NCI-H510A treated with DMSO at 0.1 percent for 48 hours (cell line): ENCODE measurements at places on chromosomes 3 and 15.

DNA sequence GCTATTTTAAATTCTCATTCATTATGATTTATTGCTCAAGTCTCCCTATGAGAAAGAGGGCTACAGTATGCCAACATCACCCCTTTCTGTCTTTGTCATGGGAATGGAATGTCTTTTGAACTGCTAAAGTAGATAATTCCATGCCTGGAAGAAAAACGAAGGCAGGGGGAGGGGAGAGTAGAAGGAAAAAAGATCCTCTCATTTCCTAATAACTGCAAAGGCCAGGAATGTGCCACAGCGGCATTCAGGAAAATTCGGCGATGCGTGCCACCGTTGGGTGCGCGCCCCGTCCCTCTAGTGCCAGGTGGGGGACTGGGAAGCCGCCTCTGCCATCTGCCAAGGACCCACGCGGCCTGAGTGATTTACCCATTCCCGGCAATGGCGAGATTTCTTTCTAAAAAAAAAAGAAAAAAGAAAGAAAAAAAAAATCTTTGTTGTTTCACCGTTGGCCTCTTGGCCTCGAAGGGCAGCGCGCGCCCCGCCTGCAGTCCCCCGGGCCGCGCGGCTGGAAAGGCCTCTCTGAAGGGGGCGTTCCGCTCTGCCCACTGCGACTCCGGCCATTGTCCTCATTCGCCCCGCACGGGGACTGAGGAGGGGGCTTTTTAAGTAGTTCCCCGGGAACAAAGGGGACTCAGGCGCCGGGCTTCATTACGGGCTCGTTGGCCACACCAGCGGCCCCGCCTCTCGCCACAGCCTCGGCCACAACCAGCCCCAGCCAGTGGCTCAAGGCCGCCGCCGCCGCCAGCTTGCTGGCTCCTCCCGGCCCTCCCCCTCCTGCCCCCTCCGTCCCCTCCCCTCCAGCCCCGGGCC lies 54.5 kb downstream of the CPN2 start:
- DNase-seq = no peak

- no peak for DNase-seq
Observed at GRCh38 chr3:78863306-78864203, 904.2 kb downstream of the ROBO1 start.

GRCh38 chr3:184241447-184242296 lies 7.1 kb downstream of the ALG3 start:
- DNase-seq = peak; percentile 79

DNA sequence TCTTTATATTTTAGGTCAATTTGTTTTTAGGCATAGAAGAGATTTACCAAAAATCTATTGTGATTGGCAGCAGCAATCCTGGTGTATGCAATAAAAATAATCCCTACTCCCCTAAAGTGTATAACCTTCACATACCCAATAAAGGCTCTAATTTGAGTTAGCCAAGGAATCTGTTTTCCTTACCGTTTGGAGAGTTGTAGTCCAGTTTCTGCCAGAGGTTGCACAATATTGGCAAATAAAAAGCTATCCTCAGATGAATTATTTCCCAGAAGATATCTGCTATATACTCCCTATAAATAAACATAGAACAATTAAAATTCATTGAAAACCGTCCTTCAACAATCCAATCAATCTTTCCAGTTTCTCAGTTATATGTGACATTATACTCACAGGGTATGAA lies 31.1 kb downstream of the ACKR4 start:
- DNase-seq = no peak

- no peak for DNase-seq
Observed at GRCh38 chr3:172658344-172659245, 52.3 kb downstream of the NCEH1 start.

- DNase-seq = no peak
Observed at GRCh38 chr3:72177075-72178050, 392.4 kb upstream of the PROK2 start.

GRCh38 chr3:17407576-17407975 lies 334.9 kb downstream of the TBC1D5 start:
- no peak for DNase-seq

- no peak for DNase-seq
Observed at GRCh38 chr3:164326714-164327113, 751.6 kb downstream of the SI start.

- peak; percentile 9 for DNase-seq
Observed at GRCh38 chr3:59341459-59341858, 291.6 kb upstream of the CFAP20DC start.

- DNase-seq = peak; percentile 19
Observed at GRCh38 chr15:52528564-52529340, at the start of gene MYO5A. Gene MYO5A, minus strand, starts transcription at chr15:52528880. Its CDS starts 74 bp downstream, at chr15:52528806.

- no peak for DNase-seq
Observed at GRCh38 chr15:75599401-75599800, 20.3 kb upstream of the PTPN9 start.

- DNase-seq = no peak
Observed at GRCh38 chr3:158712443-158712842, 19.8 kb downstream of the RARRES1 start.

- DNase-seq = no peak
Observed at GRCh38 chr3:87351937-87352336, 75.6 kb upstream of the POU1F1 start.

DNA sequence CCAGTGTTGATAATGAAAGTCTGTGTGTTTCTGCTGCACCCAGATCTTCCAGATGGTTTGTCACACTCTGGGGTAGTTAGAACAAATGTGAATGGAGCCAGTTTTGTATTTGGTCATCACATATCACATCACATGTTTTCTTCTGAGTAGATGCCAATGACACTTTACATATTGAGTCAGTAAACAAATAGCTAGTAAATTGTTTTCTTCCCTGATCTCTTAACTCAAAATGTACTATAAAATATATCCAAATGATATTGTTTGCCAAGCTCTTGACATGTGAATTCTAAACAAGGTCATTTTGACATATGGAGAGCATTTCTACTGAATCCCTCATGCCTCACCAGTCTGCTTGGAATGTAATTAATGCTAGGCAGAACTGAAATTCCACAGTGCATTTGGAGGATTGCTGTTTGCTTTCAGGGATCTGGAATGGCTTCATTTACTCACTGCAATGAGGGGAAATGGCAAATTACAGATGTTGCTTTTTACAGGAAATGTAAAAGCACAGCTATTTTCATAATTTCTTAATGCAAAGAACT lies 45.0 kb downstream of the PDHB start:
- DNase-seq = no peak

GRCh38 chr15:77367631-77368030 lies 52.3 kb downstream of the PEAK1 start:
- no peak for DNase-seq

DNA sequence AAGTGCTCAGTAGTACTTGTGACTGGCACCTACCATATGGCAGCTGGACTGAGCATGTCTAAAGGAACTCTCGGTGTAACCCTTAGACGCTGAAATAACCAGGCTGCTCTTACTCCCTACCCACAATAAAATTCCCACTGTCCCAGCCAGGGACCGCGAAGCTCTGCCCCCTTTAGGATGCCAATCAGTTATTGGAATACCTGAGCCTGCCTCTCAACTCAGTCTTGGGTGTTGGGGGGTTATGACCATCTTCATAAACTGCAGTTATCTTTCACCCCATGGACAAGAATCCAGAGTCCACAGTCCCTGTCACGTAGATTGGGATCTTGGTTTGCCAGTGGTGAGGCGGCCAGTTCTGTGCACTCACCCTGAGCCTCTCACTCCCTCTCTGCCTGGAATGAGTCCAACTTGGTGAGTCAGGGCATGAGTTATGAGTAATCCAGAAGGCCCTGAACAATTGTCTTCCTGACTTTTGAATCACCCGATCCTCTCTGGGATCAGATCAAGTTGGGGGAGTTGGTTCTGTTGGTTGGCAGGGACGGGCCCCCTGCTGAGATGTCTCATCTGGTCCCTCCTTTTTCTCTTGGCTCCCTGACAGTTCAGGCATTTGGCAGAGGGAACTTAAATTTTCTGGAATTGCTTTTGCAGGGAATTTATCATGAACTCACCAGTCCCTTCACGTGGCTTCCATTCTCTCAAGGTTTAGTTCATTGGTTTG lies 120.1 kb upstream of the UBE2E1 start:
- peak; percentile 15 for DNase-seq

- peak; percentile 38 for DNase-seq
Observed at GRCh38 chr3:157175691-157176507, 16.0 kb upstream of the CCNL1 start.

- no peak for DNase-seq
Observed at GRCh38 chr3:40128166-40128565, 181.3 kb upstream of the EIF1B start.

DNA sequence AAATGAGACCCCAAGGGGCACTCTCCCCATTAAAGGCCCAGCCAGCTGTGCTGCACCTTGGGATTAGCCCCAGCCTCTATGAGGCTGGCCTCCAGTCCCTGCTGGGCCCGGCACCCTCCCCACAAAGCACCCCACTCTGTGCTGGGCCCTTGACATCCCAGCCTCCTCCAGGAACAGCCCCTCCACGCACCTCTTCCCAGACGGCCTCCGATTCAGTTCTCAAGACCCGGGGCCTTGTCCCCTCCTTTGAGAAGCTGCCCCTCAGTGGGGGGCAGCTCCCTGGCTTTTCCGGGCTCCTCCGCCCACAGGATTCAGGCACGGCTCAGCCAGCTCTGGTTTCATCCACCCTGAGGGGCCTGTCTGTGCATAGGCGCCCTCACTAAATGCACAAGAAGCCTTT lies 144.1 kb downstream of the LRRK1 start:
- DNase-seq = no peak

DNA sequence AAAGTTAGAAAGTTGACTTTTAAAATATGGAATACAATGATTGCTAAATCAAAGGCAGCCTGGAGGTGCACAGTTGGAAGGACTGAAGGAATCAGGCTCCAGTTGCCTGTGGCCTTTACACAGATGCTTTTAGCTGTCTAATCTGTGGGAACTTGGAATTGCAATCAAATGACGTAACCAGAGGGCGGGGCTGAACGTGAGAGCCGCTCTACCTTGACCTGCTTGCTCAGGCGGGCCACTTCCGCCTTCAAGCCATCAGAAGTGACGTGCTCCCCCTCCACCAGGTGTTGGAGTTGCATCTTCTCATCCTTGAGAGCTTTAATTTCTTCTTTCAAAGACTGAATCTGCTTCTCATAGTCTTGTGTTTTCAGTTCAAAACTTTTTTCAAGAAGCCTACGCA lies 37.7 kb upstream of the GNB5 start:
- peak; percentile 1 for DNase-seq

DNA sequence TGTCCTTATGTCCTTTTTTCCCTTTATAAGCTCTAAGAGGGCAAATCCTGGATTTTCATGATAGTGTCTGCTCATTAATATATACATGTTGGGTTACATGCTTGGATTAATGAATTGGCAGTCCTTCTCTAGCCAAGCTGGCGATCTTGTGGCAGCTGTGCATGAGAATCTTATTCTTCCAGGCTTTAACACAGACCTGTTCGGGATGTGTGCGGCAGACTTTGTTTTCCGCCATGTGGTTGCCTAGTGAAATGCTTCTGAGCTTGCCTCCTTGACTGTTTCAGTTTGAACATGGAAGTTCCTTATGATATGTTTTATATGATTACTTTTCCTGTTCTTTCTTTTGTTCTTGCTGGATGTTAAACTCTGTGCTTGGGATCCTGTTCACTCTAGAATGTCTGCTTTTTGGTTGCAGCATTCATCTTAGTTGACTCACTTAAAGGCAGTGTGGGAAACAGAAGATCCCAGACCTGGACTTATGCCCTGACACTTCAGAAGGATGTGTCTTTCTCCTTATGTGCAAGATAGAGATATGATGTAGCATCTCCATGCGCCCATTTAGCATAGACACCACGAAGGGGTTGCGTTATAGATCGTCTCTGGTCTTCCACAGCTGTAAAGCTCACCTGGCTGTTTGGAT lies 7.2 kb downstream of the CHCHD6 start:
- no peak for DNase-seq

DNA sequence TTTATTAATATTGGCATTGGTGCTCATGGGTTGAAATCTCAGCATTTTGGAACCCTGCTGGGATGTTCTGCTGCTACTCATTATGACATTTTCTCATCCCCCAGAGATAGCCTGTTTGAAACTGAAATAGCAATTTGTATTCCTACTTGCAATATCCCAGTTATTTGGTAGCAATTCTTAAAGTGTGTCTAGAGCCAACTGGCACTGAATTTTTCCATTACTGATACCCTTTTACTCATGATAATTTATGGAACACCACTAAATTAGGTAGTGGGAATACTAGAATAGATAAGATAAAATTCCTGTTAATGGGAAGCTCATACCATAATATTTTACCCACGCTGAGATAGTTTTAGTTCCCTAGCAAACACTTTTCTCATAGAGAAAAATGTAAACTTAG lies 309.3 kb downstream of the SV2B start:
- DNase-seq = no peak

DNA sequence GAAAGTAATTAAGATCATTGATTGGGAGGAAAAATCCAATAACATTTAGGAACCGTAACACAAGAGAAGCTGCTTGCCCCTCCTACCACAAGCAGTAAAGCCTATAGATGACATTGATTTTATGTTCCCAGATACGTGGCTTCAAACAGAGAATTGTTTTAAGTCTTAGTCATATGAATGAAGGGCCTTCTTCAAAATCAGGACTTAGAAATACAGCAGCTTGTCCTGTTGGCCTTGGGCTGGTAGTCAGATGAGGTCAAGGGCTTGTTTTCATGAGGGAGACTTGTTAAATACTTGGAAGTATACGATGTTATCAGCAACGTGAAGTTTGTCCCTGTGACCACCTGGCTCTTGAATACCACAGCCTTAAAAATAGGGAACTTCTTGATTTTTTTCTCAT lies 114.4 kb downstream of the VGLL4 start:
- no peak for DNase-seq

GRCh38 chr3:124063197-124063909 lies 71.4 kb upstream of the ROPN1 start:
- DNase-seq = no peak

DNA sequence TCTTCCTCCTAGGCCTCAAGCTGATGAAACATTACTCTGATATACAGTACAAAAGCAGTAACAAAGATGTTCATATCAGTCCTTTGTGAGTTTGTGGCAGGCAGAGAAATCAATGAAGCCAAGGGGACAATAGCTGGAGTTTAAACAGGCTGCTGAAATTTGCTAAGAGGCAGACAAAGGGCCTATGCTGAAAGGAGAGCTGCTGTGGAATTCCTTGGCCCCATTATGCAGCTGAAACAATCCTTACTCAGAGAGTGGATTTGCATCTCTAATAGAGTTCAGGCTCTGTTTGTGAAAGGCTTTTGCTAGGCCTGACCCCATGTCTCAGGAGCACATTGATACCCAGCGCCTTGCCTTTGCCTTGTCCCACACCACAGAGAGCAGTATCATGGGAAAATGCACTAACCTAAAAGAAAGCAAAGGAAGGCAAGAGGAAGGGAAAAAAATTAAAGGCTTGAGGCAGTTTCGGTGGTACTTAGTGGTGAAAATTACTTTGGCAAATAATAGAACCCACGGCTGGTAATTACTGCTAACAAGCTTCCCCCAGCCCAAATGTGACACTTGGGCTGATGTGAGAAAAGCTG lies 195.0 kb upstream of the EPHA3 start:
- no peak for DNase-seq

DNA sequence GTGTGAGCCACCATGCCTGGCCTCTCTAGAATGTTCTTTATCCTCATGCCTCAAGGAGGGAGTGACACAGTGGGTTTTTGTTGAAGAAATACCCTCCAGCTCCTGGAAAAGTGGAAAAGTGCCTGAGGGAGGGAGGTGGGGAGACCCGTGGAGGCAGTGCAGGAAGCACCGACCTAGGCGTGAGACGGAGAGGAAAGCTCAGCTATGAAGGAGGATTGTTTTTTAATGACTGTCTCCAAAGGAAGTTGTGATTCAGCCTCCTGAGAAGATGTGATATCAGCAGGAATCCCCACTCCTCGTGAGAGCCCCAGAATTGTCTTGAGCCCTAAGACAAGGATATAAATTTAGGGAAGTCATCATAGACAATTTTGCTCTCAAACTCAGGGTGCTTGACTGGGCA lies 21.7 kb downstream of the RPLP1 start:
- DNase-seq = no peak

- no peak for DNase-seq
Observed at GRCh38 chr15:92963794-92964193, 63.7 kb downstream of the CHD2 start.
